Type B pancreatic cell (in vitro differentiated cells): ENCODE measurements at places on chromosomes 1 and 21. TPM values are rescaled to one million over a fixed set of nuclear protein-coding genes. Genes with fewer than 3 reads are reported as not detected.

Gene DCLRE1B
- total RNA-seq = 5.7 and 16.0 TPM in 2 replicates

Gene BEST4
- total RNA-seq = 0.48 and 0.99 TPM in 2 replicates

Gene CFAP298
- total RNA-seq = 41.1 and 43.8 TPM in 2 replicates

Gene PCSK9
- total RNA-seq = 9.5 and 15.3 TPM in 2 replicates

DNA sequence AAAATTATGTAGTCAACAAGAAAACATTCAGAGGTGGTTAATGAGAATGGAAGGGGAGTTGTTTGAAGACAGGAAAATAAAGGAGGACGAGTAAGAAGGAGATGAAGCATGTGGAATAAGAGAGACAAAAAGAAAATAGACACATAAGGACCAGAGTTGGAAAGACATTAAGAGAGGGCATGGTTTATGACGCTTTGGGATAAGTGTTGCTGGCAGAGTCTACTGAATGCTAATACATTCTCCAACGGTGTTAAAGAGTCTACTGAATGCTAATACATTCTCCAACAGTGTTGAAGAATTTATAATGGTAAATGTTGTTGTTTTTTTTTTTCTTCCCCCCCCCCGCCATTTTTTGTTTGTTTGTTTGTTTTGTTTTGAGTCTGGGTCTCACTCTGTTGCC lies 13.1 kb downstream of the PRKAA2 start:
- DNase-seq = no peak

- no peak for DNase-seq
Observed at GRCh38 chr1:192529811-192530210, 45.8 kb upstream of the RGS1 start.

DNA sequence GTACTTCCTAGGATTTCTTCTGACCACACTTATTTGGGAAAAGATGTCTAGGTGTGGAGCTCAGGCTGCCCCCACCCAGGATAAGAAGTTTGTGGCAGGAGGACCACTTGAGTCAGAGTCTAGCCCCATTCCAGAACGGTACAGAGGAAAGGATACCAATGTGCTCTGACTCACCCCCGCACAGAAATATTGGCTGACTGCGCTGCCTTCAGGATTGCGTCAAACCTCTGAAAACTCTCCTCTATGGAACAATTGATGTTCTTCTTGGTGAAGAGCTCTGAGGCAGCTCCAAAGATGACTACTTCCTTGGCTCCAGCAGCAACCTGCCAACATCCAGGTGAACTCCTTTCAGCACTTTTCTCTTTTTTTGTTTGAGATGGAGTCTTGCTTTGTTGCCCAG lies 11.2 kb downstream of the HMGCL start:
- DNase-seq = no peak

- no peak for DNase-seq
Observed at GRCh38 chr1:147283011-147283410, 40.5 kb downstream of the CHD1L start.

GRCh38 chr1:106181866-106182265 lies 874.6 kb upstream of the PRMT6 start:
- no peak for DNase-seq

DNA sequence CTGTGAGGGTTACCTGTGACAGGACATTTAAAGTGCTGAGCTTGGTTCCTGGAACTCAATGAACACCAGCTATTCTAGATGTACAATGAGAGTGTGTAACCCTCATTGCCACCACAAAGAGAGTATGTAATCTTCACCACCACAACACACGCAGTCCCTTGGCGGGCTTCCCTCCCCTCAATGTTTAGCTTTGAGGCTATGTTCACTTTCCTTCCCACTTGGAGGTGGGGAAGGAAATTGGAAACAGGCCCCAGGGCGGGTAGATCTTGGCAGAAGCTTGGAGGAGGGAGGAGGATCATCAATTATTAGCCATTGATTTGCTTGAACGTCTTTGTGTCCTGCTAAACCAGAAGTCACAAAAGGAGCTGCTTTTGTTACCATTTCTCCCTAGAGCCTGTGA lies 8.3 kb upstream of the COL16A1 start:
- DNase-seq = no peak

GRCh38 chr21:17428980-17429379 lies 83.9 kb upstream of the CXADR start:
- no peak for DNase-seq
